T-helper 1 cell (primary cell): ENCODE measurements at places on chromosomes 3 and 15.

GRCh38 chr3:27454914-27455313 is 29.3 kb downstream of the SLC4A7 start:
- DNase-seq: peak; percentile 20

DNA sequence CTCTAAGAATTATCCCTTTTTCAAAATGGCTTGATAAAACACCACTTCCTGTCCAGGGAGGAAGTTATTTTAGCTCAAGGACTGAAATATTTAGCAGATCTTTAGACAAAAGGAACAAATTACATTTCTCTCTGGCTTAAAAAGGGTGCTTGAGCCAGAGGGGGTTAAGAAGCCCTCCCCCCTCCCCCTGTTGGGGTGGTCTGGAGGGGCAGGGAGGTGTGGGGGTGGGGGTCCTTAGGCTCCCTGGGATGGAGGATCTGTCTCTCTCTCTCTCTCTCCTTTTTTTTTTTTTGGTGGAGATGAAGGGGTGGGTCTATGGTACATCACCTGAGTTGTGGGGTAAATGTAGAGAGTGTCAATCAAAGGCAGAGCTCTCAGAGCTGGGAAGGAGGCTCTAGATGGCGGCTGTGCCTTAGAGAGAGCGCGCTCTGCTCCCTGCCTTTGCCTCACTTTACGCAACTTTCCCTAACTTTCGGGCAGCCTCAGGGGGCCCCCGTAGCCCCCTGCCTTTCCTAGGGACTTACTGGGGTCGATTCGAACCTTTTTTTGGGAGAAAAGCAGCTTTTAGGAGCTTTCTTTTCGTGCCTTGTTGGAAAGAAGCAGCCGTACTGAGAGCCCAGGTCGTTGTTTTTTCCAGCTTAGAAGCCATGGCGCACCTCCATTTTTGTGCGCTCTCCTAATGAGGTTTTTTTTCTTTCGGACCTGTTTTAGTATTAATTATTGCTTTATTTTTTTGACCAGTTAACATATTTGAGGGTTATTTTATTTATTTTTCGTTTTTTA is at the start of gene CHD2:
Gene CHD2, plus strand, starts transcription at position 377 of the 783 bp plus-strand sequence. CDS start 914 bp downstream, outside the sequence.
- peak; percentile 48 for DNase-seq

- no peak for DNase-seq
Observed at GRCh38 chr3:11186771-11187191, 32.5 kb downstream of the HRH1 start.

DNA sequence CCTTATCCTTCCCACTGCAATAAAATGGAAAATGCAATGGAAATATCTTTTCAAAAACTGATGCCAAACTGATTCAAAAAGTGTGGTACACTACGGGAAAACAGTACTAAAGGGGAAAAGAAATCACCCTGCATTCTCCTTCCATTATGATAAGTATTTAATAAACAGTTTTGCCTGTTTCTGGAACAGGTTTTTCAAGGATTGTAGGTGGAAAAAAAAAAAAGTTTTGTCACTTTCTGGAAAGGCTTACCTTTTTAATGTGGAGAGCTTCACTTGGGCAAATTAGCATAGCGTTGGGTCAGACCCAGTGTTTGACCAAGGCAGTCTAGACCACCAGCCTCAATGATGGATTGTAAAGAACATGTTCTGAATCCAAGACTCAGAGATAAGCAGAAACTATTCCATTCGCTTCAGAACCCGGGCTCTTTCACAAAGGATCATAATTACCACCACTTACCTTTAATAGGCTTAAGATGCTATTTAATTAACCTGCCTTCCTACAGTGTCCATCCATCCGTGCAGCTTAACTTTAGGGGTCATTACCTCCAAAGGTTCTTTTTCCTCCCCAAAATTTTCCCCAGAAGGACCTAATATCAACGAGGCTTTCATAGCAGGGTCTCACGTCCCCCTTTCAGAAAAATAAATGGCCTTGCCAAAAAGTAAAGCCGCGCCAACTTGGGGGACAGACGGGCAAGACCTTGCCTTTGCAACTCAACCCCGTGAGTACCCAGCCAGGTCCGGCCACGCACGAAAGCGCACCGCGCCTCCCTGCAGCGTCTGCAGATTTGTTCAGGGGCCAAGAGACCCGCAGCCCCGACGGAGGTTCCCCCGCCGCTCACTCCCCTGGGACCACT is 1.0 kb downstream of the DCBLD2 start:
- DNase-seq: no peak
